ENCODE measurements at places on chromosomes 11 and 22.

GRCh38 chr11:111975076-111975806 is 38.1 kb downstream of the DIXDC1 start:
- peak; percentile 9 for DNase-seq

- DNase-seq = peak; percentile 38
These were observed 638 bp downstream of the NRGN start for GRCh38 chr11:124740277-124740882.

DNA sequence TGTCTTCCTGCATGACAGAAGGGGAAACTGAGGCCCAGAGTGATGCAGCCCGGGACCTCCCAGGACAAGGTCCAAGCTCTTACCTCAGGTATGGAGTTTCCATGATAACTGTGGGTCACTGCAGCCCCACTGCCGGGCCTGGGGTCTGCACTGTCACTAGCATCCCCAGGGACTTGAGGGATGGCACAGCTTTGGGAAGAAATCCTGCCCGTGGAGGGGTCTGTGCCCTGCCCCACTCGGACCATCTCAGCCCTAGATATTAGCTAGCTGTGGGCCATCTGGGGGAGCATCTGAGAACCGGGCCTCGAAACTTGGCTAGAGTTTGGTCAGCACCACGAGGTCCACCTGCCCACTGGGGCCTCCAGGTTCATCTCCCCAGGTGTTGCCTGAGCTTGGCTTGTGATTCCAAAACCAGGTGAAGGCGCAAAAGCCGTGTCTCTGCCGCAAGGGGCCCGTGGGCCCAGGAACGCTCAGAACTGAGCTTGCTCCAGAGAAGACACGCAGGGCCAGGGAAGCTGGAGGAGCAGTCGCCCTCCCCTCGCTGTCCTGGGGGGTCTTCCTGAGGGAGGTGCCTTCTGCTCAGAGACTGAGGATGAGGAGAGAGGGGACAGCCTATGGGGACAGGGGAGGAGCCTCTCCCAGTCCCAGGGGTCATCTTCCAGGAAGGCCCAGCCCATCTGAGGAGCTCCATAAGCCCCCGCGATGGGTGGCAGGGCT is 4.8 kb downstream of the LINC01488 start:
- no peak for DNase-seq

GRCh38 chr11:34203377-34203871 is 98.0 kb downstream of the NAT10 start:
- no peak for DNase-seq

DNA sequence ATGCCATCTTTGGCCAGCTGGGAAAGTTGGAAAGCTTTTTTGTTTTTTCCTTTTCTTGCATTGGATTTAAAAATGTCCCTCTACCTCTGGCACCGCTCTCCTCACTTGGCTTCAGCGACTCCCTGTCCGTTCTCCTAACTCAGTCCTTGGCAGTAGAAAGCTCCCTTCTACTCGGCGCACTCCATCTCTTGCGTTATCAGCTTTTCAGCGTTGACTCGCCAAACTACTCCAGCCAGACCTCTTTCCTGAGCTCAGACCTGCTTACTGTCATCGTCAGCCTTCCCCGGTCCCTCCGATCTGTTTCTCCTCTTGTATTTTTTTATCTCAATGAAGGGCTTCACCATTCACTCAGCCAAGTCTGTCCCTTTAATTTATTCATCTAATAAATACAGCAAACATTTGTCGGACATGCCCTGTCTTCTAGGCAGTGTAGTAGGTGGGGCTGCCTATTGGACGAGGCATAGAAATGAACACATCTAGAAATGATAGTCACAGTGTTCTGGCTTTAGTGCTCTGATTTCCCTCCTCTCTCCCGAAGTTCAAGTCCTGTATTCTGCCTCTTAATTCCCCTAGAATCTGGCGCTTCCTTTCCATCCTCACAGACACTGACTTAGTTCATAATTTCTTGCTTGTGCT is 839 bp downstream of the CEP164 start:
- peak; percentile 62 for DNase-seq

DNA sequence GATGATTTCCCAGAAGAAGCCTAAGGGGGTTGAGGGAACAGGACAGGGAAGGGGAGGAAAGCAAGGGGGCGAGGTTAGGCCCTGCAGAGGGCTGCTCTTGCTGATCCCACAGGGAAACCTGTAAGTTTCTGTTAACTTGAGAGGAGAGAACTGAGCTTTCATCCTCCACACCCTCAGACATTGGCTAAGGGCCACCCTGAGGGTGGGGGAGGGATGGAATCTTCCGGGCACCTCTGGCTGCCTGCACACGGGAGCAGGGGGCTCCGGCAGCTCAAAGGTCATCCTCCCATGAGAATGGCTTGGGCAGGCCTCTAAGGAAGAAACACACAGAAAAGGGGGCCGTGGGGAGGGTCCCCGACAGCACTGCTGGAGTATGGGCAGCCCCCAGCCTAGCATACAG is 108.1 kb downstream of the TSPAN18 start:
- DNase-seq = no peak

DNA sequence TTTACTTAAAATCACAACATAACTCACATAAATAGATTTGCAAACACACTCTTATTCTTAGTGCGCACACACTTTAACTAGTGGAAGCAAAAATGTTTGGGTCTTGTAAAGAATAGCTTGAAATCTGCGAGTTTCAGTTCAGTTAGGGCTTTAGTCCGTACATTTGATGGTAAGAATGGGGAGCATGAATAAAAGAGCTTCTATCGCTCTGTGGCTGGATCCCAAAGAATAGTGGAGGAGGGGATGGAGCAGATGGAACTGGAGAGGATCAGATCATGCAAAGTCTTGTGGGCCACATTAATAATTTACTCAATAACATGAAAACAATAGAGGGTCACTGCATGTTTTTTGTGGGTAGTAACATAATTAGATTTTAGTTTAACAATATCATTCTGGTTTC is 44.3 kb downstream of the DNHD1 start:
- DNase-seq = no peak

DNA sequence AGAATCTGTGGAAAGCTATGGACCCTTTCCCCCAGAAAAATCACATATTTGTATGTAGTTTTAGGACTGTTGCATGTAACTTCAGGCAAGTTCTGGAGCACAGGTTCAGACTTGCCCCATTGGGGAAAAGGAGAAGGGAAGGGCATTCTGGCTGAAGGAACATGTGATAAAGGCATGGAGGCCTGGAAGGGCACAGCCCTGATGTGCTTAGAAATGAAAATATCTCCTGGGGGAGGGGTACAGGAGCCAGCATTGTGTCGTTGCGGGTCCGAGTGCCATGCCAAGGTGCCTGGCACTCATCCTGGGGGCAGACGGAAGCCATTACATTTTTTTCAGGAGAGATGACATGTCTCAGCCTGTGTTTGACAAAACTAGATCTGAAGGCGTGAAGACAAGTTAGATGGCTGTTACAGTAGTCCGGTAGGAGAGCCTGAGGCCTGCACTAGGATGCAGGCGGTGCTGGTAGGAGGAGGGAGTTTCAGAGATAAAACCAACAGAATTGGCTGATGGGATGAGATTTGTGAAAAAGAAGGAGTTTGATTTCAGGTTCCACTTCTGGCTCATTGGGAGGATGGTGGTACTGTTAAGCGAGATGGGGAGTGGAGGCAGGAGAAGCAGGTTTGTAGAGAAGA is 96.9 kb downstream of the TEAD1 start:
- no peak for DNase-seq

- DNase-seq = no peak
These were observed 29.1 kb upstream of the NARS2 start for GRCh38 chr11:78603792-78604191.

GRCh38 chr22:31508536-31508935 is 12.2 kb downstream of the SFI1 start:
- DNase-seq = no peak

- peak; percentile 47 for DNase-seq
These were observed 139.1 kb upstream of the BDNF start for GRCh38 chr11:27839226-27839913.

GRCh38 chr22:17774206-17774925 is at the start of gene BID:
BID (minus strand) TSS chr22:17774469; CDS start chr22:17750116, 24,353 bp downstream.
- DNase-seq = peak; percentile 53

DNA sequence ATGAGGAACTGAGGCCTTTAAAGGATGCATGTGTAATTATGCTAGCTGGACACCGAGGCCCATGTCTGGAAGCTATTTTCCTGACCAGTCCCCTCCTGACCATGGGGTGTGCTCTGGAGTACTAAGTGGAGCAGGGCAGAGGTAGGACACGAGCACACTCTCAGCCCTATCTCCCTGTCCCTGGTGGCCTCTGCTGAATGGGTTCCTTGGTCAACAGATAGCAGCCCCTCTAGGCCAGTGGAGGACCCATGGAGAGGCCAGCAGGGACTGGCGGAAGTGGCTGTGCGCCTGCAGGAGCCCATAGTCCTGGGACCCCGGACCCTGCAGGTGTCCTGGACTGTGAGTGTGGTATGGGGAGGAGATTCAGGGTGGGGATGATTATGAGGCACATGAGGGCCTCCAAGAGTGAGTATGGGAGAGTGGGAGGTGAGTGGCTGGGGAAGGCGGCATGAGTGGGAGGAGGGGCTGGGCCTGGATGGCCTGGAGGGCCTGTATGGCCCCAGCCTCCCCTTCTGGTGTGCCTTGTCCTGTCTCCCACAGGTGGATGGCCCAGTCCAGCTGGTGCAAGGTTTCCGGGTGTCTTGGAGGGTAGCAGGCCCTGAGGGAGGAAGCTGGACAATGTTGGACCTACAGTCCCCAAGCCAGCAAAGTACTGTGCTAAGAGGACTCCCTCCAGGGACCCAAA is 9.5 kb downstream of the ROBO3 start:
- no peak for DNase-seq

- no peak for DNase-seq
These were observed 68.3 kb downstream of the ST3GAL4 start for GRCh38 chr11:126423743-126424142.

- DNase-seq = no peak
These were observed 85.7 kb downstream of the NTM start for GRCh38 chr11:131455843-131456704.

- no peak for DNase-seq
These were observed 1.3 kb upstream of the GDPD4 start for GRCh38 chr11:77302752-77303151.

- peak; percentile 51 for DNase-seq
These were observed 123.4 kb downstream of the ETS1 start for GRCh38 chr11:128463979-128464378.
